ENCODE measurements at places on chromosomes 13 and 19.

GRCh38 chr19:14183741-14184350 is 22.1 kb downstream of the ADGRL1 start:
- DNase-seq: no peak

GRCh38 chr19:1064661-1065605 is 2.0 kb upstream of the ARHGAP45 start:
- DNase-seq: no peak

DNA sequence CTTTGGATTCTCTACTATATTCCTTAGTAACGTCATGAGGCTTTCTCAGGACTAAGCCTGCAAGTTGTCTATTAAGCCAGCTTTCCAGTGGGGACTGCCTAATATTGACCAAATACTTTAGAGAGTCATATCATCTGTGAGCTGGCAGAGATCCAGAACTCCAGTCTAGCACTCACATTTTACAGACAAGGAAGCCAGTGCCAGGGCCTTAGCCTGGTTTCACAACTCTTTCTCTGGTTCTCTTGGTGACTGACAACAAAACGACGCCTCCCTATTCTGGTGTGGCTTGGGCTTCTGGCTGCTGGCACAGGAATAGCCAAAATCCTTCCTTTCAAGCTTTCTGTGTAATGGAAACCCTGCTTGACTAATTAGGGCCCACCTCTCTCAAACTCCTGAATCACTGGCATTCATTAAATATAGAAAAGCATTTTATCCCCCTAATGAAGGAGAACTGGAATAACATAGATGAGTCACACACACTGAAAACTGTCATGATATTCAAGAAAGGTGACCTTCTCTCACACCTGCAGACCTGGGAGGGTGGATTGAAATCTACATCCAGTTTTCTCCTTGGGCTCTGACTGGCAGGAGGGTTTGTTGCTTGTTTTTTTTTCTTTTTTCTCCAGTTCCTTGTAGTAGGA is 75.2 kb upstream of the UBL3 start:
- no peak for DNase-seq

GRCh38 chr13:20258963-20259288 is 26.8 kb upstream of the GJB6 start:
- no peak for DNase-seq

DNA sequence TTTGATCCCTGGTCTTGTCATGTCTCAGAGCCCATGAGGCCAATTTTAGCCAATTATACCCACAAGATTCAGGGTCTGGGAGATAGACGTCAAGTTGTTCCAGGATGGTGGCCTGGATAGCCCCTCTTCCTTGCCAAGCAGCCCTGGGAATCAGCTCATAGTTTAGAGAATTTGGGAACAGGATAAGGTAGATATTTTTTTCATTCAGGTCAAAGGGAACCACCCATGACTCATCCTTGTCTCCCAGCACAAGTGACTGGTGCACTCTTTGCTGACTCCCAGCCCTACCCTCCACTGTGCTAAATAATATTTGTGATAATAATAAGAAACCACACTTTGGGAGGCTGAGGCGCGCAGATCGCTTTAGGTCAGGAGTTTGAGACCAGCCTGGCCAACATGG is 17.1 kb upstream of the S1PR4 start:
- no peak for DNase-seq

Measured in occipital lobe (tissue), 3 donors.